ENCODE measurements at places on chromosomes 6 and 20. TPM values are rescaled to one million over a fixed set of nuclear protein-coding genes. Genes with fewer than 3 reads are reported as not detected.

Gene MAS1L
- total RNA-seq, result not detected

Gene NPBWR2
- total RNA-seq, result not detected

Gene GSTA2
- total RNA-seq, result not detected

Gene NKAPL
- 0.24 TPM for total RNA-seq

Gene CYP39A1
- 5.2 TPM for total RNA-seq

Gene GLP1R
- not detected for total RNA-seq

Gene TAAR2
- not detected for total RNA-seq

Gene MYCT1
- not detected for total RNA-seq

Gene LAMP5
- total RNA-seq, result not detected

Gene JAG1
- 283 TPM for total RNA-seq

Gene PLCB4
- 4.8 TPM for total RNA-seq

Gene BMP2
- total RNA-seq, result 11.8 TPM

Gene GCLC
- total RNA-seq, result 94.7 TPM

Gene TAF4
- total RNA-seq, result 4.5 TPM

Gene SPDEF
- total RNA-seq, result not detected

Gene PRDM13
- not detected for total RNA-seq

Gene C4A
- 4.2 TPM for total RNA-seq

Gene TOX2
- 0.83 TPM for total RNA-seq

Gene FOXC1
- 15.8 TPM for total RNA-seq

Gene TGM3
- total RNA-seq, result not detected

Gene C6orf136
- total RNA-seq, result 16.8 TPM

Gene PAK5
- total RNA-seq, result not detected

Gene SLC22A1
- 3.4 TPM for total RNA-seq

Gene HLA-DRB5
- not detected for total RNA-seq

Measured in mammary epithelial cell (primary cell).